ENCODE measurements at places on chromosomes 1 and 21.

- DNase-seq: no peak
Observed at GRCh38 chr1:3842912-3843311, 14.1 kb downstream of the CEP104 start.

GRCh38 chr21:29145354-29145782 is 14.9 kb downstream of the MAP3K7CL start:
- peak; percentile 83 for DNase-seq

- DNase-seq: no peak
Observed at GRCh38 chr1:35556484-35557117, 602 bp downstream of the KIAA0319L start.

- no peak for DNase-seq
Observed at GRCh38 chr21:29834617-29835016, 105.2 kb downstream of the GRIK1 start.

DNA sequence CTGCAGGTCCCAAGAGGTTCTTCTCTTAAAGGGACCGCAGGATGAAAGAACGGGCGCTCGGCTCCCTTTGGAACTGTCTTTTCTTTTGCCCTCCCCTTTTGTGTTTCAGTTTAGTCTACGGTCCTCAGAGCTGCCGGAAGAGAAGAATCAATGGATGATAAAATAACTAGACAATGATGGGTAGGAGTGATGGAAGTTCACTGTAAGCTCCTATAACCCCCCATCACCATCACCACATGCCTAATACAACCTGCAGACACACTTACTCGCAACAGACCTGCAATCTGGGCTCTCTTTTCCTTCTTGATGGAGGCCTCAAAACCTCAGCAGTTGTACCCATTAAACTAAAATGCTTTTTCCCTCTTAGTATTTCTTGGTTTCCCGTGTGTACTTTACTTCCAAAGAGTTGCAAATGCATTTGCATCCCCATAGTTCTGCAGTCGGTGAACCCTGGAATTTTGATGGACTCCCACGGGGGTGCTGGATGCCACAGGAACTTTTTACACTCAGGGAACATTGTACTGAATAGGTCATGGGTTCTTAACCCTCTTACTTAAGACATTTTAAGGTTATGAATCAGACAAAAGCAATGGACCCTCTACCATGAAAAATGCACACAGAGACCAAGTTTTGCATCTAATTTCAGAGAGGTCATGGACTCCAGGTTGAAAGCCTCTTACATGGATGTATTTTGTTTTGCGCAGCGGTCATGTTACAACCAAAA is 633 bp upstream of the RFX5 start:
- no peak for DNase-seq

DNA sequence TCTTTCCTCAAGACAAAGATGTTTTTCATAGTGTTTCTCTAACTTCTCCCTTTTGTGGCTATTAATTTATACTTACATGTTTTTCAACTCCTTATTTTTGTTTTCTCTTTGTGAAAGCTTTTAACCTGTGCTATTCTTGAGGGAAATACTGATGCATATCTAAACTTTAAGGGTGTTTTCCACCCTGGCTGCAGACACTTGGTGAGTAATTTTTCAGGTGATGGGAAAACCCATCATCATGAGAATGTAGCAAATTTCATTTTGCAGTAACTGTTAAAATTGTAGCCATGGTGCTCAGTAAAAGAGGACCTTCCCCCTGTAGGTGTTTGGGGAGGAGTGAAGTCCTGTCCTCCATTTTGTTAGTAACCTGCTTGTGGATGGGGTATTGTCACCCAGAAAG is 124.2 kb downstream of the LIPI start:
- DNase-seq: no peak

DNA sequence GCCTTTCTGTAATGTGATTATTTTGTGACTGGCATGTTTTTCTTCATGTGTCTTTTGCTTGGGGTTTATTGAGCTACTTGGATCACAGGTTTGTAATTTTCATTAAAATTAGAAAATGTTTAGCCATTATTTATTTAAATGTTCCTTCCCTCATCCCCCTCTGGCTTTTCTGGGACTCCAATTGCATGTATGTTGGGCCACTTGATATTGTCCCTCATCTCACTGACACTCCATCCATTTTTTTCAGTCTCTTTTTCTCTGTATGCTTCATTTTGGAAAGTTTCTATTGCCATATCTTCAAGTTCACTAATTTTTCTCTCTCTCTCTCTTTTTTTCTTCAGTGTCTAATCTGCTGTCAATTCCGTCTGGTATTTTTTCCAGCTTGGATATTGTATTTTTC is 390.1 kb downstream of the PRDM2 start:
- no peak for DNase-seq

DNA sequence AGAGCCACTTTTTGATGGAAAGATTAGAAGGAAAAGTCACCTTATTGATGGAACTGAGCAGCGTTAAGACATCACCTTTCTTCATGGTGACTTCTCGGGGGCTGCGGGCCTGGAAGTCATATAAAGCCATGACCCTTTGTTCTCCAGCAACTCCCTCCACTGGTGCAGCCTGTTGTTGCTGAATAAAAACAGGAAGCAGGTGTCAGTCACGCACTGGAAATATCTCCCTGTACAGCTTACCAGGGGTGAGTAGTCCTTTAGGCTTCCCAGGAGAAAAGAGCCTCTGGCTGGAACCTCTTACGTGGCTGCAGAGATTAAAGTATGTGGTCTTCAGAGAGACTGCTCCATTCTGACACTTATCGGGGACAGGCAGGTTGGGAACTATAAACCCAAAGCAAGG is 31.9 kb downstream of the SPTA1 start:
- no peak for DNase-seq

- DNase-seq: no peak
Observed at GRCh38 chr21:15752763-15753407, 23.1 kb downstream of the USP25 start.

GRCh38 chr1:209651138-209651587 is 1.1 kb downstream of the LAMB3 start:
- DNase-seq: peak; percentile 91

- peak; percentile 95 for DNase-seq
Observed at GRCh38 chr1:43172527-43172972, 420 bp downstream of the CFAP57 start.

DNA sequence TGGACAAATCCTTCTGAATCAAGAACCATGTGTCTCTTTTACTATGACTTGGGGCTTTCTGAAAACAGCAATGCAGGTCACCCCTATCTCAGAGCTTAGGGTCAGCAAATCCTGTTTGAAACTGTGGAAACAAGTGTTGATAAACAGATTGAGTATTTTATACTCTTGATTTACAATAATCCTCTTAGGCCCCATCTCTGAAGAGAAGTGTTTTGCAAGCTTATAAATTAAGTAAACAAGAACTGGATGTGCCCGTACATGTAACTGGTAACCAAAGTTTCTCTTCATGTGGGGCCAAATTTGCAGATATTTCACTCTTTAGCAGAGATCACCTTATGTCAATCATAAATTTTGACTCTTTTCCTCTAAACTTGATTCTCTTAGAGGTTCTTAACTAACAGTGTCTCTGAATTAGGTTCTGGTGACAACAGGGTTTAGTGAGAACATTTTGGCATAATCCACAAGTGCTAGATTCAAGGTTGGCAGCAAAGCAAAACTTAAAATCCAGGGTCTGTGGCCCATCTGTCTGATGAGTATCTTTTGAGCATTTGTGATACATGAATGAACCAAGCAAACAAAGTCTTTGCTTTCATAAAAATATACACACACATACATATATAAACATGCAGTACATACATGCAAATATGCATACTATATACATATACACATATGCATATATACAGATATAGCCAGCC is 183.0 kb upstream of the HOOK1 start:
- DNase-seq: no peak

DNA sequence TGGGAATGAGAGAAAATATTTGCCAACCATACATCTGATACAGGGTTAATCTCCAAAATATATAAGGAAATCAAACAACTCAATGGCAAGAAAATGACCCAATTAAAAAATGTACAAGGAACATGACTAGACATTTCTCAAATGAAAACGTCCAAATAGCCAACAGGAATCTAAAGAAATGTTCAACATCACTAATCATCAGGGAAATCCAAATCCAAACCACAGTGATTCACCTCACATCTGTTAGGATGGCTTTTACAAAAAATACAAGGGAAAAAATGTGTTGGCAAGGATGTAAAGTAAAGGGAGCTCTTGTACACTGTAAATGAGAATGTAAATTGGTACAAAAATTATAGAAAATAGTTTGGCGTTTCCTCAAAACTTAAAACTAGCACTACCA is 54.7 kb upstream of the ZRANB2 start:
- DNase-seq: no peak

DNA sequence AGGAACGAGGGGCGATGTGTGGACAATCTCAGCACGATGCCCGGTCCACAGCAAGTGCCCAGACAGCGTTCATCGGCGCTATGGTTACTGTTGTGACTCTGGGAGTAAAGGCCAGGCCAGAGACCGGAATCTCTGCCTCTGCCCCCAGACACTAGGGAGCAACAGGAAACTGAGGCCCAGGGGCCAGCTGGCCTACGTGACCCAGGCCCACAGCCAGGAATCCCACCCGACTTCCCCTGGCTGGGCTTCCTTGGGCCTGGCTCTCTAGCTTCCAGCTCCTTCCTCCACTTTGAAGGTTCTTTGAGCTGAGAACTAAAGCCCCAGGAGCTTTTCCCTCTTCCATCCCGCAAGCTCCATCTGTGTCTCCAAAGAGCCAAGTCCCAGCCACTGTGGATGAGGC is 4.6 kb downstream of the LRP8 start:
- DNase-seq: no peak

GRCh38 chr1:67173988-67174387 is 7.7 kb downstream of the IL23R start:
- no peak for DNase-seq

DNA sequence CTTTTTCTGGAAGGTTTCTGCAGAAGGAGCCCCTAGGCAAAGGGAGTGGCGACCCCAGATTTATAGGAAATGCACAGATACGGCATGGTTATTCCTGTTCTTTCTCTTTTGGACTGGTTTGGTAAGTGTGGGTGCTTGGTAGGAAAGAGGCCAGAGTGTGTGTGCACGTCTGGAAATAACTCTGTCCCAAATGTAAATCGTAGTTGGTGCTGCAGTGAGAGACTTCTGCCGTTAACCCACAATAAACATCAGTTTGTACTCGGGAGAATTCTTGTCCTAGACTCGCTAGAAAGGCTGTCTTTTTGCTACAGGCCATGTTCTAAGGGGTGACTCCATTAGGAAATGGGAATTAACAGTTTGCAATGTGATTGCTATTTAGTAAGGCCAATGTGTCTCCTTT is 779 bp downstream of the SLC44A3 start:
- DNase-seq: no peak

GRCh38 chr1:145782272-145783099 is 41.4 kb downstream of the RNF115 start:
- DNase-seq: peak; percentile 66

- no peak for DNase-seq
Observed at GRCh38 chr1:147218606-147219005, 6.5 kb downstream of the FMO5 start.

GRCh38 chr1:228753287-228753686 is 18.0 kb downstream of the RHOU start:
- DNase-seq: no peak

GRCh38 chr21:24367936-24368335 is 1239.3 kb downstream of the MRPL39 start:
- no peak for DNase-seq

GRCh38 chr1:238777551-238777950 is 608.8 kb upstream of the CHRM3 start:
- no peak for DNase-seq

DNA sequence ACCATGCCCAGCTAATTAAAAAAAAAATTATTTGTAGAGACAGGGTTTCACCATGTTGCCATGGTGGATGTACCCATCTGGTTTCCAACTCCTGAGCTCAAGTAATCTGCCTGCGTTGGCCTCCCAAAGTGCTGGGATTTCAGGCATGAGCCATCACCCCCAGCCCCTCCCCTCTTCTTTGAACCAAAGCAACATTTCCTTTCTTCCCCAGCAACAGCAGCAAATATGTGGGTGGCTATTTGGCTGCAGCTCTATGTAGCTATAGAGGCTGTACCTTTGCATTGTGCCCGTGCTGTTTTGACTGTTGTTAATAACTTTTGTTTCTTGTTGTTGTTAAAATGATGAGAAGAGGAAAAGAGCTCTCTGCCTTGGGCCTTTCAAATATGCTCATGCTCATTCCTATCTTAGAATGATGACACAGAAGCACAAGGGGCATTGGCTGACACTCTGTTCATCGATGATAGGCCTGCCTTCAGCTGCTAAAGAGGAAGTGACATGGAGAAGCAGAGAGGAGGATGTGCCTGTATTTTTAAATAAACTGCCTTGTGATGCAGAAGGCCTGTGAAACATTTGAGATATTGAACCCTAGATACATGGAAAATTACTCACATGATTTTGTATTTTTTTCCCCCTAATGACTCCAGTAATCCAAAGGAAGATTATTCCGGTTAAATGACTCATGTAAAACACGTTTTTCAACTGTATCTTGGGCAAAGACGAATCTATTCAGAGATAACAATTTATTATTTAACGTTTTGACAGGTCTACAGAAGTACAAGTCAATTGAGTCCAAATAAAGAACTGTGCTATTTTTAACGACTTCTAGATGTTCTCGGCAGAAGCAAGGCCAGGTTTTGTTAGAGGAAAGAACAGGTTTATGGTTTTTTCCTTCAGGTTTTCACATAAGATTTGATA is 20.5 kb upstream of the XPR1 start:
- no peak for DNase-seq

GRCh38 chr1:44628962-44629756 is 45.1 kb downstream of the TMEM53 start:
- DNase-seq: peak; percentile 82

DNA sequence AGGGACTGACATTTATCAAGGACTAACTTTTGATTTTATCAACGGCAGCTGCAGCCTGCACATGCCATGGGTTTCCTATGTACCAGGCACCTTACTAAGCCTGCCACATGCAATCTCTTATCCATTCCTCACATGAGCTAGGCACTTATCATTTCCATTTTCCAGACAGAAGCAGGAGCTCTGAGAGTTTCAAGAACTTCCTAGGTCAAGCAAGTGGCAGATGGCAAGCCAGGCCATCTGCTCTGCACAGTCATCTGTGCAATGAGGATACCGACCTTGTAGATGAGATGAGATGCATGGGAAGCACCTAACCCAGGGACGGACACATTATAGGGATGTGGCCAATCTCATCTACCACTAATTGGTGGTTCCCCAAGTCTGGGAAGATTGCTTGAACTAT is 339.4 kb upstream of the USP24 start:
- DNase-seq: no peak

GRCh38 chr1:34946211-34946610 is 16.8 kb upstream of the DLGAP3 start:
- no peak for DNase-seq

DNA sequence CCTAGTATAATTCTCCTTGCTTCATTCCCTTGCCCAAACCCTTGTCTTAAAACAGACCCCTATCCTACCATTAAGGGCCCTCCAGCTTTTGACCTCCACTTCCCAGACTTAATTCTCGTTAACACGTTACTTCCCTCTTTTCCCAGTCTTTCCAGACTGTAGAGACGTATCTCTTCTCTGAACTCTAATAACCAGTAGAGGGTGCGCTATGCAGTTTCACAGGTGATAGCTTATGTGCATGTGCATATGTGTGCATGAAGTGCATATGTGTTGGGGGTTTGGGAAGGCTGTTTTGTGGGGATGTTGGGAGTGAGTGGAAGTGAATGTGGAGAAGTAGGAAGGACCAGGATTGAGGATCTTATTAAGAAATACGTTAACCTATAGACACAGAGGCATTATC is 78.1 kb upstream of the CCDC190 start:
- DNase-seq: no peak

- DNase-seq: no peak
Observed at GRCh38 chr1:232743999-232744398, 61.2 kb upstream of the MAP10 start.
